ENCODE measurements at places on chromosomes 4 and X.

DNA sequence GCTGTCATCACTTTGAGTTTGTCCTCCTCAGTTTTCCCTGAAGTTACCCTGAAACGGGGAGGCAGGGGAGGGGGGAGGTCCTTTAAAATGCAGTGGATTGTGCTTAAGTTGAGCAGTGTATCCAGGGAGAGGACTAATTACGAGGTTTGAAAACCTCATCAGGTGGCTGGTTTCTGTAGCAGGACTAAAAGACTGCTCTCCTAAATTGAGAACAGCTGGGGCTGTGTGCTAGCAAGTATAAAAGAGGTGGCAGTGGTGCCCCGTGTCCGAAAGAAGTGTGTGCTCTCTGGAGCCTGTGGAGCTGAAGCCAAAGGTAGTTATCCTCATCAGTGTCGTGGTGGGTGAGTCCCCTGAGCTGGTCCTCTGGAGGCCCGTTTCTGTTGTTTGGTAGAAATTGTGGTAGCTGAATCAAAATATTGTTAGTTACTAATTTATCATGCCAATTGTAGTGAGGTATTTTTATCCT lies 37.2 kb upstream of the CYP2U1 start:
- DNase-seq: no peak

DNA sequence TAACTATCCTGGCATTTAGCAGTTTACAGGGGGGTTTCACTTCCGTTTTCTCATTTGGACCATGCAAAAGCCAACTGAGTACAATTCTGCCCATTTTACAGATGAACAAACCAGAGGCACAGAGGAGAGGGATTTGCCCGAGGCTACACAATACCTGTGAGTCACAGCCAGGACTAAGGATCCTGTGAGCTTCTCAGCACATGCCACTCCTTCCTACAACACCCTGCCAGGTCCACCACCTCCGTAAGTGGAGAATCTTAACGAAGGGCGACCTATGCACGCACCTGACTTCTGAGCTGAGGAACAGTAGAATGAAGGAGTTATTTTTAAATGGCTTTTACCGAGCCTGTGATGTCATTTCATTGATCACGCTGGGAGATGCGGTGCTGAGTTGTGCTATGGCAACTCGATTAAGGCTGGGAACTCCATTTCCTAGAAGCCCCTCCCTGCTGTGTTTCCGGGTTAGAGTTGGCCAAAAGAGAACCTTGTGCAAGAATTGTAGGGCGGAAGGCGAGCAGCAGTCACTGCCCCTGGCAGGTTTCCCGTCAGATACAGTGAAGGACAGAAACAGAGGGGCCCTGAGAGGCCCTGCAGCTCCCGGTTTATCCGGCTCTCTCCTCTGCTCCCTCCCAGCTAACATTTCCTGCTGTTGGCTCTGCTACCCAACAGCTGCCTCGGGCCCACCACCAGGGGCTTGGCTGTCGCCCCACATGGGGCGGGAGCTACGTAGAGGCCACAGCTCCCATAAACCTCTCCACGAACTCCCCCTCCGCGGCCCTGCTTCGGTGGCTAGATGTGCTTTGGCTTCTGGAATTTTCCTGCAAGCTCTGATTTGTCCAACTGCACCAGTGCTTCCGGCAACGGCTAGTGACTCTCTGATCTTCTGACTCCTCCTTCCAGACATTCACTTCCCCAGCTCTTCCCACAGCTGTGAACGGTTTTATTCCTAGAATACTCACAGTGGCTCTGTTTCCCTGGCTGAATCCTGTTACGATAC lies 75.1 kb upstream of the USP9X start:
- DNase-seq: peak; percentile 84

- no peak for DNase-seq
Observed at GRCh38 chrX:47143894-47144625, 442 bp downstream of the NDUFB11 start.

GRCh38 chr4:10831727-10832408 lies 147.3 kb upstream of the CLNK start:
- DNase-seq: no peak

GRCh38 chrX:119004920-119005524 lies 30.6 kb downstream of the LONRF3 start:
- DNase-seq: peak; percentile 56

- no peak for DNase-seq
Observed at GRCh38 chr4:80434238-80434637, 98.7 kb downstream of the CFAP299 start.

DNA sequence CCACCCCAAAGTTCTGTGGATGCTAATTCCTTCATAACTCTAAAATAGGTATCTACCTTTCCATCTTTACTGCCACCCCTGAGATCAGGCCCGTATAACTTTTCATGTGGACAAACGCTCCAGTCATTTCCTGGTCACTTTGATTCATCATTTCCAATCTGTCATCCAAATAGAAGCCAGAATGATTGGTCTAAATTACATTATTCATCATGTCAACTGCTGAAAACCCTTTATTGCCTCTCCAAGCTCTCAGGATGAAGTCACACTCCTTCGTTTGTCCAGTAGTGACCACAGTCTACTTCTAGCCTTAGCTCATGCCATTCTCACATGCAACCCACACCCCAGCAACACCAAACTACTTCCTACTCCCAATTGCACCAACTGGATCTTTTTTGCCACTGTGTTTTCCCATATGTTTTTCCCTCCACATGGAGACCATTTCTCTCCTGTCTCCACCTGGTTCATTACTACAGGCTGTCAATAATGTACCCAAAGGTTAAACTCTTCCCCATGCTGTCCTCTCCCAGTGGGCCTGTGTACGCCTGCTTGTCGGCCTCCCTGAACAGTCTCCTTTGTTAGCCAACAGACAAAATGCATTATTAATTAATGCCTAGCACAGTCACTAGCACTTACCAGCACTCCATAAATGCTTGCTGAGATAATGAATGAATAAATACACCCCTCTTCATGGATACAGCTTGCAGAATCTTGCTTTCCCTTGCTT lies 382.6 kb upstream of the NOCT start:
- DNase-seq: no peak

DNA sequence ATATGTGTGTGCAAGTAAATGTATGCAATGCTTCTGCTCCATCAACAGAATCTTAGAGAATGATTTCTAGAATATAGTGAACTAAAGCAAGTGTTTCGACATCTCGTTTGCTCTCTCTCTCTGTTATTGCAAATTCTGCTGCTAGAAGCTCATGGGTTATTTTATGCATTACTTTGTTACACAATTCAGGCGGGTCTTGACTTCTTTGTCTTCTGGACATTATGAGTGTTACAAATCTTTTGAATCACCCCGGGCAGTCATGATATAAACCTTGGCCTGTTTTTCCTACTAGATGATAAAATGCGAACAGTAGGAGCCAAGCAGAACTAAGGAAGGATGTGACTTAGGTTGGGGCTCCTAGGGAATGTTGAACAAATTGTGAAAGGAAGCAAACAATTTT lies 166.4 kb upstream of the SFRP2 start:
- no peak for DNase-seq

- DNase-seq: no peak
Observed at GRCh38 chrX:63426519-63426918, 75.4 kb upstream of the SPIN4 start.

DNA sequence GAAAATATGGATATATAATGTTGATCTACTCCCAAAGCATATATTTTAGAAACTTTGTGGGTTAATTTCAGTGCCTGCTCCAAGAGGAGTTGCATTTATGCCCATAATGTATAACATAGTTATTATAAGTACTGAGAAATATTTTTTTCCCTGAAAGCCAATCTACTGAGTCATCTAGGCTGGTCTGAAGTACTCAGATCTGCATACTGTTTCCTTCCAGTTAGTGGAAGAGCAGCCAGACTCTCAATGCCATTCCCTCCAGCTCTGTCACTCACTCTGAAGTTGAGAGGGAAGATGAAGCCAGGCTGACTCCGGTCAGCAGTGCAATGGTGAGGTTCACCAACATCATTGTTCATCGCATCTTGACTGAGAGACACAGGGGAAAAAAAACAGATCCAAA lies 505.1 kb downstream of the PPARGC1A start:
- no peak for DNase-seq

GRCh38 chrX:155864655-155865054 lies 16.5 kb upstream of the VAMP7 start:
- no peak for DNase-seq

DNA sequence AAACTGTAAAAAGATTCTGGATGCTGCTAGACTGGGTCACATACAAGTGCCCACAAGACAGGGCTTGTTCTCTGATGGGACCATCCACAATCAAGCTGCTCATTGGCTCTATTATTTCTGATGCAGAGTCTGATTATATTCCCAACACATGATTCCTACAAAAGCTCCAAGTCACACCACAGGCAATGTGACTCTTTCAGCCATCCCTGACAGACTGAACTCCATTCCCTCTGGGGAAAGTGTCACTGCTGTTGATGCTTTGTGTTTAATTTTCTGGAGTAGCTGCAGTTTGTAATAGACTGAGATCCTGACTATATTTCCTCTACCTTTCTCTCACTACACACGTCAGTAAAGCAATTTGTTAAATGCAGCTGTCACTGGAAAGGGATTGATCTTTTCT lies 55.4 kb upstream of the BCLAF3 start:
- DNase-seq: no peak

- no peak for DNase-seq
Observed at GRCh38 chr4:106062452-106062875, 167.2 kb downstream of the NPNT start.

- no peak for DNase-seq
Observed at GRCh38 chr4:162461952-162462351, 298.2 kb upstream of the FSTL5 start.

DNA sequence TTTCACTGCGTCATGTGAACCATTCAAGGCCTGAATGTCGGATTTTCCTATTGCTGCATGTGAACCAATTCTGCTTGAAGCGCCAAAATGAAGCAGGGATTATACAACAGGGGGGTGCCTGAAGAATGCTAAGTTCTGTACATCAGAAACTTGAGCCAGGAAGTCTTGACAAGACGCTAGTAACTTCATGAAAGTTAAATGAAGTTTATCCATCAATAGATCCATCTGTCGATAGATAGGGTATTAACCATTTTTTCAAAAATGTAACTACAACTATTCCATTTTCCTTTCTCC lies 590 bp upstream of the NAF1 start:
- DNase-seq: no peak

GRCh38 chr4:147731580-147732517 lies at the start of gene ARHGAP10:
ARHGAP10 (plus strand) TSS chr4:147732088; CDS start chr4:147732302, 214 bp downstream.
- DNase-seq: peak; percentile 81

DNA sequence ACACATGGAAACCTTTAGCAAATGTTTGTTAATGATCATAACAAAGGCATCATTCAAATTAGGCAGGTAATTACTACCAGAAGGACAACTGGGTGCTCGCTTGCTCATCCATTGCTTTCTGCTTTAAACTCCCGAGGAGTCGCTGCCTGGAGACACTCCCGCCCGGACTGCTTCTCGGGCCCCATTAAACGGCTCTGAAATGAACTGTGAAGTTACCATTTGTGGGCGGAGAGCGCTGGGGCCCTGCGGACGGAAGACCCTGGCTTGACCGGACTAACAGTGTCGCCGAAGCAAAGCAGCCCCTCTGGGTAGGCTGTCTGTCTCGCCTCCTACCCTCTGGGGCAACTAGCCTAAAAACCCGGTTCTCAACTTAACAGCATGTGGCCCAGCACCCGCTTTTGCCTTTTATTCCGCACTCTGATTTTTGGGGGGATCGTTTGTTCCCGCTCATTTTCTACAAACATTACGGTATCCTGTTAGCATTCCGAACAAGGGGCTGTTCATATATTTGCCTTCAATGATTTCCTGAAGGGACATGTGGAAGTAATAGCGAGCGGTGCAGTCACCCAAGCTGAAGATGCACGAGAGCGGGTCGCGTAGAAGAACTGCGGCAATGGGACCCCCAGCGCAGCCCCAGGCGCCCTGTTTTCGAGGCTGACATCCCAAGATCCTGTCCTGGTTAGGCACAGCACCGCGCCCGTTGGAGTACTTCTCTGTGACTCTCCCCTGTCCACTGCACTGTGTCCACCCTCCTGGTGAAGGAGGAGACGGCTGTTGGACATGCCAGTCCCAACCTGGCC lies 1.6 kb upstream of the PDGFRA start:
- DNase-seq: peak; percentile 58

DNA sequence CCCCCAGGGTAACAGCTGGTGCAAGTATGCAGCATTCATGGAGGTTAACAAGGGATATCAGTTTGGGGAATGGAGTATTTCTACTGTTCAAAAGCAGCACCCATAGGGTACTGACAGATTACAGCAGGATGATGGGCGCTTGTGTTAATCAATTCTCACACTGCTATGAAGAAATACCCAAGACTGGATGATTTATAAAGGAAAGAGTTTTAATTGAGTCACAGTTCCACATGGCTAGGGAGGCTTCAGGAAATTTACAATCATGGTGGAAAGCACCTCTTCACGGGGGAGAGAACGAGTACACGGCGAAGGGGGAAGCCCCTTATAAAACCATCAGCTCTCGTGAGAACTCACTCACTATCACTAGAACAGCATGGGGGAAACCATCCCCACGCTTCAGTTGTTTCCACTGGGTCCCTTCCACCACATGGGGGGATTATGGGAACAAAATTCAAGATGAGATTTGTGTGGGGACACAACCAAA lies 64.1 kb downstream of the TNIP2 start:
- no peak for DNase-seq

DNA sequence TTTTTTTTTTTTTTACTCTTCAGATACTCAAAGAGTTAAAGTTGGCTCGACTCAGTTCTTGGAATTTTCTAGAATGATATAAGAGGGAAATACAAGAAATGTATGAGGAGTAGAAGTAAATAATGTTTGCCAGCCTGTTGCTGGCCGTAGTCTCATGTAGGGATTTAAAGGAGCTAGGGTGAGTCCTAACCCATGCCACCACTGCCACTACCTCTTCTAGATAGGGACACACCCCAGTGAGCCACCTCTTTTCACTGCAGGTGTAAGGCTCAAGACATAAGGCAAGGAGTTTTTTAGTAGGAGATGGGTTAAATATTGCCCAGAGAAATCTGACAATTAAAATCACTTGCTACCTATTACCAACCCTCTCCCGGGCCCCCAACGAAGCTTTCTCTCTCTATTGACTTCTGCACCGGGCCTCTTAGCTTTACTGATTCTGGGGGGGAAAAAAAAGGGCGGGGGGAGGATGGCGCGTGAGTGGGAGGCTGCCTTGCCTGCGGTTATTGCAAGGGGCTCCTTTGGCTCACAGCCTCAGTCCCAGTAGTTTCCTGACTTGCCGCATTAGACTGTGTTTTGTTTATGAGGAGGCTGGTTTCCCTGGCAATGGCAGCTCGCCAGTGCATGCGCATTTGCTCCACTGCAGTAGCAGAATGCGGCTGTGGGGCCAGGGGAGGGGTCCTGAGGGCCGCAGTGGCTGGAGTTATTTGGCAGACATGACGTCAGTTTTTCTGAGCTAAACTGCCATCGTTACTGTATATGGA lies 3.0 kb downstream of the LINC00632 start:
- peak; percentile 35 for DNase-seq

- no peak for DNase-seq
Observed at GRCh38 chr4:177367336-177367735, 57.7 kb downstream of the NEIL3 start.

- no peak for DNase-seq
Observed at GRCh38 chrX:41382714-41383645, 49.0 kb downstream of the DDX3X start.

- DNase-seq: no peak
Observed at GRCh38 chr4:72786401-72786990, 217.5 kb upstream of the ADAMTS3 start.

- no peak for DNase-seq
Observed at GRCh38 chr4:79181190-79181589, 144.7 kb downstream of the NAA11 start.

GRCh38 chr4:70315928-70316327 lies 18.9 kb upstream of the CABS1 start:
- DNase-seq: no peak
